ENCODE measurements at places on chromosomes 11 and 22. TPM values are rescaled to one million over a fixed set of nuclear protein-coding genes. Genes with fewer than 3 reads are reported as not detected.

- H3K36me3 ChIP-seq = no peaks in the 10 kb centered on the region
- H3K4me3 ChIP-seq = no peak overlapping the region
- no peak overlapping the region for H3K27ac ChIP-seq
- DNase-seq = no peak
- H3K4me1 ChIP-seq = no peaks in the 10 kb centered on the region
- H3K27me3 ChIP-seq = peaks cover 33% of the 10 kb centered on the region
Observed at GRCh38 chr11:83349296-83349695, 63.1 kb upstream of the CCDC90B start.

GRCh38 chr22:20565079-20565734 lies 57.8 kb downstream of the MED15 start:
- no peaks in the 10 kb centered on the region for H3K27me3 ChIP-seq
- no peak overlapping the region for H3K27ac ChIP-seq
- H3K4me1 ChIP-seq = peaks cover 51% of the 10 kb centered on the region
- peaks cover 75% of the 10 kb centered on the region for H3K36me3 ChIP-seq
- DNase-seq = no peak

The PLAAT5 gene
- 0.57 TPM for total RNA-seq

DNA sequence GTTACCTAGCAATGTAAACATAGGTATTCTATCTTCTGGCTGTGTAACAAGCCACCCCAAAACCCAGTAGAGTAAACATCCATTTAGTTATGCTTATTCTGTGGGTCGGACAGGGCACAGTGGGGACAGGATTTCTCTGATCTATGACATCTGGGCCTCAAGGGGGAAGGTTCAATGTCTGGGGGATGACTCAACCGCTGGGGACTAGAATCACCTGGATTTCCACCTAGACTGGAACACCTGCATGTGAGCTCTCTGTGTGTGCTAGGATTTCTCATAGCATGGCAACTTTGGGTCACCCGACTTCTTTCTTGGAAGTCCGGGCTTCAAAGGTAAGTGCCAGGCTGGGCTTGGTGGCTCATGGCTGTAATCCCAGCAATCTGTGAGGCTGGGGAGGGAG lies 36.5 kb upstream of the MICAL2 start:
- H3K4me1 ChIP-seq = peaks cover 22% of the 10 kb centered on the region
- no peak for DNase-seq
- H3K27ac ChIP-seq = no peak overlapping the region
- H3K4me3 ChIP-seq = no peak overlapping the region
- no peaks in the 10 kb centered on the region for H3K36me3 ChIP-seq

DNA sequence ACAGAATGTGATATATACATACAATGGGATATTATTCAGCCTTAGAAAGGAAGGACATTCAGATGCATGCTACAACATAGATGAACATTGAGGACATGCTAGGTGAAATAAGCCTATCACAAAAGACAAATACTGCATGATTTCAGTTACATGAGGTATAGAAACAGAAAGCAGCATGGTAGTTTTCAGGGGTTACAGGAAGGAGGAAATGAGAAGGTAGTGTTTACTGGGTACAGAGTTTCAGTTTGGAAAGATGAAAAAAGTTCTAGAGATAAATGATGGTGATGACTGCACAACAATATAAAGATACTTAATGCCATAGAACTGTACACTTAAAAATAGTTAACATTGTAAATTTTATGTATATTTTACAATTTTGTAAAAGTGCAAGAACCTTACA lies 266.7 kb upstream of the C11orf87 start:
- H3K36me3 ChIP-seq = no peaks in the 10 kb centered on the region
- no peak for DNase-seq
- H3K4me1 ChIP-seq = no peaks in the 10 kb centered on the region
- H3K27ac ChIP-seq = no peak overlapping the region
- no peak overlapping the region for H3K4me3 ChIP-seq

The VPREB1 gene
- not detected for total RNA-seq

The MS4A14 gene
- not detected for total RNA-seq

The GLYAT gene
- not detected for total RNA-seq

The TESMIN gene
- 9.7 TPM for total RNA-seq

DNA sequence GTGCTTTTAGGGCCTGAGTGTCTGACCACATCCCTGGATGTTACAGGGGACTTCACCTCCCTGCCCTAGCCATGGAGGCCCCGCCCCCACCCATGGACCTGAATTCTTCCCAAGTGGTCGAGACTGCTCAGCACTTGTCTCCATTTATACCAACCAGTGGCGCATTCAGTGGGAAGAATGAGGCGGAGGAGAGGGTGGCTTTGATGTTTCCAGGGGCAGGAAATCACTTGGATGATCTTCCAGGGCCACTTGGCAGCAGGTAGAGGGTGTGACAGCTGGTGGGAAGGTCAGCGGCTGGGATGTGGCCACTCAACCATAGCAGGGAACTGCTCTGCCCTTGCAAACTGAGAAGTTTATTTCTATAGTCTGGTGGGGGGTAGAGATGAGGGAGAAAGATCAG lies 155.1 kb upstream of the BLID start:
- H3K27ac ChIP-seq = no peak overlapping the region
- H3K4me1 ChIP-seq = no peaks in the 10 kb centered on the region
- H3K36me3 ChIP-seq = no peaks in the 10 kb centered on the region
- no peak for DNase-seq
- no peak overlapping the region for H3K4me3 ChIP-seq

The LAYN gene
- total RNA-seq = 0.47 TPM

All from Calu3 (cell line).